Suppressor macrophage (primary cell): ENCODE measurements at places on chromosomes 2 and 18.

- peak; percentile 43 for DNase-seq
Measured at GRCh38 chr2:177397481-177398289, 5.1 kb downstream of the AGPS start.

GRCh38 chr2:209425471-209426071 is 1.7 kb downstream of the MAP2 start:
- DNase-seq, result peak; percentile 44

DNA sequence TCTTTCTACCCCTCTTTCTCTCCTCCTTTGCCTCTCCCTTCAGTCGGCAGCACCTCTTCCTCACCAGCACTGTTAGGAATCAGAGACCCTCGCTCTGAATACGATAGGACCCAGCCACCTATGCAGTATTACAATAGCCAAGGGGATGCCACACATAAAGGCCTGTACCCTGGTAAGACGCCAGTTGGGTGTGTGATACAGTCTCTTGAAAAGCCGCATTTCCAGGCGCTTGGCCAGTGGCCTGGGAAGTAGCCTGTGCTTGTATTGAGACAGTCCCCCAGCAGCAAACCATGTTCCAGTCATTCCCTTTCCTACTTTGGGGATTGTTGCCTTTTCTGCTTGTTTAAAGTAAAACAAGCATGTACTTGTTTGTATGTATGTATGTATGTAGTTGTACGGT is 118.4 kb upstream of the DAPL1 start:
- no peak for DNase-seq

GRCh38 chr2:222424276-222424728 is at the start of gene SGPP2:
Gene SGPP2, plus strand, starts transcription at chr2:222424543. Its CDS starts 60 bp downstream, at chr2:222424603.
- no peak for DNase-seq

GRCh38 chr2:41949883-41950665 is 97.7 kb upstream of the PKDCC start:
- no peak for DNase-seq

DNA sequence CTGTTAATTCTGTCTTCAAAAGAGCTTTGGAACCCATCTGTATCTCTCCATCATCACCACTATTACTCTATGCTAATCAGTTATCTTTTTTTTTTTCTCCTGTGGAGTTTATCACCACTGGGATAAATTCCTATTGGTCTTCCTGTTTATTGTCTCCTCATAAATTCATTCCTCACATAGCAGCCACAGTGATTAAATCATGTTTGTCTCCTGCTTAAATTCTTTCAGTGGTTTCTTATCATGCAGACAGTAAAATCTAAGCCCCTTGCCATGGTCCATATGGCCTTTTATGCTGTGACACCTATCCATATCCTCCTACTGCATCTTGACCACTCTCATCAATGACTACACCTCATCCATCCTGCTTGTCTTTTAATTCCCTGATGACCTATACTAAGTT is 239.8 kb upstream of the ZEB2 start:
- no peak for DNase-seq

DNA sequence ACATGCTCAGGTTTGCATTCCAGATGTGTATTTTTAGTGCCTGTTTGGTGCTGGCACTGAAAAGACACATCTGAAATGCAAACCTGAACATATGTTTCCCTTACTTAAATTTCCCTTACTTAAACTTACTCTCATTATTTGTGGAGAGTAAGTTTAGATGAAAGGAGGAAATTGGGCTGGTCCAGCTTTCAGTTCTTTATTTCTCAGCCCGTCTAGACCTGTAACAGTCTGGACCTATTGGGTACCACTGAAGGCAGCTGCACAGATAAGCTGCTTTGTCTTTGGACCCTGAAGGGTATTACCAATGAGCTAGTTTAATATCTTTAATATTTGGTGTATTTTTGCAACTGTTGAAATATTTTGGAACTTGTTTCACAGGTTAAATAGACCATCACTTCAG is 17.0 kb upstream of the DSG3 start:
- DNase-seq, result no peak

- DNase-seq, result no peak
Measured at GRCh38 chr2:5148392-5149085, 543.6 kb upstream of the SOX11 start.

DNA sequence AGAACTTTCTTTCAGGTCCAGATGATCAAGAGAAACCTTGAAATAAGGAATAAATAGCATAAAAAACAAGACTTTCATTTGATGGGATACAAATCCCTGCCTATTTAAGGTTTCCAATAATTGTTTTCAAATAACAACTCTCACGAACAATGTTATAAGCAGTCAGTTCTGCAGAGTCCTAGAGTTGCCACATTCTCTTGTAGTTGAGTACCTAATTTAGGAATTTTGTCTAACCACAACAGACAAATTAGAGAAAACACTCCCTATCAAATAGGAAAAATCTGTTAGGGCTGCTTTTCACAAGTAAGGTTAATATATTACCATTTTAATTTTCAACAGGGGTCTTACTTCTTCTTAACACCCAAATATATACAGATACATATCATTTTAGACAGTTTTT is 130.1 kb upstream of the CDH20 start:
- no peak for DNase-seq

DNA sequence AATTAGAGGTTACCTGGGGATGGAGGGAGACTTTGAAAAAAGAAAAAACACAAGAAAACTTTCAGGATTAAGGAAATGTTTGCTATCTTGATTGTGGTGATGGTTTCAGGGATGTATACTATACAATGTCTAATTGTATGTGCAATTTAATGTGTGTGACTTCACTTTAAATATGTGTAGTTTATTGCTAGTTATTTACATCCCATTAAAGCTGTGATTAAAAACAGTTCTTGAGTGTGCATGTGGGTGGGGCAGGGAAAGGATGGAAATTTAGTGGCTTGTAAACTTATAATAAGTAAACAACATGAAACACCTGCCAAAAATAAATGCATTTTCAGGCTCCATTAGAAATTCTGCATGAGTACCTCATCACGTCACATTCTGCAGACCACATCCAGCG is 167.0 kb downstream of the MYO5B start:
- DNase-seq, result no peak

GRCh38 chr2:223537651-223538601 is 64.2 kb downstream of the SCG2 start:
- no peak for DNase-seq
